HL-60 (cell line): ENCODE measurements at places on chromosomes 6 and 20.

- DNase-seq = no peak
Observed at GRCh38 chr6:47476781-47477496, 650 bp upstream of the CD2AP start.

GRCh38 chr6:55088902-55089301 lies 85.4 kb upstream of the HCRTR2 start:
- DNase-seq = no peak

GRCh38 chr20:9354579-9354978 lies 159.8 kb upstream of the LAMP5 start:
- no peak for DNase-seq

DNA sequence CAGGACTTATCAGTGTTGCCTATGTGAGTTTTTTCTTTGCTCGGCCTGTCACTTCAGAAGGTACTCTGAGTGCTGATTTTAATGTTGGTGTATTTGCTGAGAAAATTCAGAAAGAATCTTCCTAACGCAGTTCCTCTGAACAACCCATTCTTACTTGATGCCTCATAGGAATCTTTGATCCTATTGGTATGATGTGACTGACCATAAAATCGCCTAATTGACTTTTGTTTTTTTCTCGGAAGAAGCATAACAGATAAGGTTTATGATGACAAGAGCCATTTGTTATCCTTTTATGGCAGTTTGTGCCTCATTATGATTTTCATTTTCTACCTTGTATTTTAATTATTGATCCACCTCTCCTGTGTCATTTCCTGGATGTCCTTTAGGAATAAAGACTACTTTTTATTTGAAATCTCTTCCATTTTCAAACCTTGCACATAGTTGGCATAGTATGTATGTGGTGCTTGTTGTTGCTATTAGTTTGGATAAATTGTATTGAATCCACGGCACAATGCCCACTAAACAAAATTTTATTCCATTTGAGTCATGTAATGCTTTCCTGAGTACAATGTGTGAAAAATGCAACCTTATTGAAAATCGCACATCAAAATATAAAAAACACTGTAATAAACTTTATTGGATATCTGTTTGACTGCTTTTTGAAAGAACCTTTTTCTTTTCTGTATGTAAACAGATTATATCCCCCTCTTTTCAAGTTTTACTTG lies 37.3 kb downstream of the LRRC1 start:
- no peak for DNase-seq

GRCh38 chr6:15553031-15553430 lies 109.8 kb downstream of the DTNBP1 start:
- DNase-seq = no peak

DNA sequence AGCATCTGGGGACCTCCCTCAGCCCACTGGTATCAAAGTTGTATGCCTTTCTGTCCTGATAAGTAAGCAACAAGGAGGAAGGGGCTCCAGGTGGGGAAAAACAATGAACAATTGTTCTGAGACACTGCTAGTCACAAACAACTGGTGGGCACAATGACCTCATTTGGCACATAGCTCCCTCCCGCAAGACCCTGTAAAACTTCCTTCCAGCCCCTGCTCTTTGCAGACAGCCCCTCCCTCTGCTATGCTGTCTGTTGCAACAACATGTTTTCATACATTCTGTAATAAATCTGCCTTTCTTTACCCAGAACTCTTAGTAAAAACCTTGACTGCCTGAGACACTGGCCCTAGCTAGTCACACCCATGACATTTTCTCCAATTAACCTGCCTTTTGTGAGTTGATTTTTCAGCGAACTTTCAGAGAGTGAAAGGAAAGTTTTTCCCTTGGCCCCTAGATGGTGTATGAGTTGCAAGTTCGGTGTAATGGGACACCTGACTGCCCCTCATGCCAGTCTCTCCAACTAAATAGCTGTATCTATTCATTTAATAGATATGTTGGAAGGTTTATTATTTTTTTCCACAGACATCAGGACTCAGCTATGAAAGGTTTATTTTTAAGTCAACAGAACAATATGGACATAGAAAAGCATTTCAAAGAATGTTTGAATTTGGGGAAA lies 142.3 kb upstream of the SLC22A16 start:
- no peak for DNase-seq

- peak; percentile 34 for DNase-seq
Observed at GRCh38 chr6:33297406-33297955, 1.3 kb downstream of the RGL2 start.

DNA sequence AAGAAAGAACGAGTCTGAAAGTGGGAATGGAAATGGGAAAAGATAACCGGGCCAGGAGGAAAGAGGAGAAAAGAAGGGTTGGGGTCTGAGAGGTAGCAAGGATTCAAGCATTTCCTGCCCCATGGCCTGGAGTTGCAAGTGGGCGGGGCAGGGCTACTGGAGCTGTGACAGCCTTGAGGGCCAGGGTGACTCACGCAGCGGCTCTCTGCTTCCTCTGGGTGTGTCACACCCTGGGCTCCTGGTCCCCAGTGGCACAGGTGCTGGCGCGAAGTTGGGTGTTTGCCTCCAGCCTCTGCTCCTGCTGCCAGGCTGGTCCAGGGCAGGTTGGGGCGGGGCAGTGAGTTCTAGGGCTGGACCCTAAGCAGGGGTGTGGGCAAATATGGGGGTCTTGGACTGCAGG lies 3.3 kb upstream of the ULBP3 start:
- DNase-seq = no peak

DNA sequence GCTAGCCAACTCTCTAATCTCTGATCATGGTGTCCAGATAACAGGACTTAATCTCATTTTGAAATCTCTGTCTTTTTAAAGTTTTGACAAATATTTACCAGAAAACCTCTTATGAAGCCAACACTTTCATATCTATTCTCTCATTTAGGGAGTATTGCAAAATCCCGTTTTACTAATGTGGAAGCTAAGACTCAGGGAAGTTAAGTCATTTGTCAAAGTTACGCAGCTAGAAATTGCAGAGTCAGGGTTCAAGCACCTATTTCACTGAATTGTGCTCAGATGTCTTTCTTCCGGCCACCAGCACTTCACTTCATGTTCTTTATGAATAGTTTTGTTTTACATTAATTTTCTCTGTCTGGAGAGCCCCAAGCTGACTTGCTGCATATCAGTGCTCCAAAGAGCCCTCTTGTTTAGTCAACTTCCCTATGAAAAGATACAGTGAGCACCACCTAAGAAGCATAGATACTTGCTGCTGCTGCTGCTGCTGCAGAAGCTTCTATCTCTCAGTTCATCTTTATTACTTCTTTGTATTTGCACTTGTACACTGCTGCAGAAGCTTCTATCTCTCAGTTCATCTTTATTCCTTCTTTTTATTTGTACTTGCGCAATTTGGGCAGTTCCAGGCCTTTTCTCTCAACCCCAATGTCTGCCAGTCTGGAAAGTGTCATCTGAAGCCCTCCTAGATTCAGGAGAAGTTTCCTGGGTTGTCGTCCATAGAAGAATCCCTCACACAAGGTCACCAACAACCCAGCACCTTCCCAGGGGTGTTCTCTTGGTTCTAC lies 329.7 kb downstream of the MAFB start:
- no peak for DNase-seq

DNA sequence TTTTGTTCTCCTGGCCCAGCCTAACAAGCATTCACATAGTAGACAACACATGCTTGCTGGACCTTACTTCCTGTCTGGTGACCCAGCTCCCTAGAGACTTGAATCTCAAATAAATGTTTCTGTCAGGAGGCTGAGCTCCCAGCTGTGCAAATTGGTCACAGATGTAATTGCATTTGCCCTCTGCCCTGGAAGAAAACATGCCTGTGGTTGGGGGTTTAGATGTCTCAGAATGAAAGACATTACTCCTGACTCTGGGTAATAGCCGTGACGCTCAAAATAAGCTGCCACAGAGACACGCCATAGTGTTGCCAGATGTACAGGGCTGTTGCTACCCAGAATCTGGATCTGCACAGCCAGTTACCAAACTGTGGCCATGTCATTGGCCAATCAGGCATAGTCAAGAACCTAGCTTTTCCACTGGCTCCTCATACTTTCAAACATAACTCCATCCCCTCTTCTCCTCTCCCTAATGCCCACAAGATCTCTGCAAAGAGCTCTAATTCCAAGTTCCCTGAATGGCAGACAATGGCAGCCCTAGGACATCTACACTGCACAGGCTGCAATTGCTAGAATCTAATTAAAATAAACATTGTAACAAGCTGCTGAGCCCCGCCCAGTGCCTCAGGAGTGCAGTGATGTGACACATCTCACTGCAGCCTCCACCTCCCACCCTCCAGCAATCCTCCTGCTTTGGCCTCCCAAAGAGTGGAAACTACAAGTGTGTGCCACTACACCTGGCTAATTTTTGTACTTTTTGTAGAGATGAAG lies 32.8 kb upstream of the GMPR start:
- DNase-seq = no peak

DNA sequence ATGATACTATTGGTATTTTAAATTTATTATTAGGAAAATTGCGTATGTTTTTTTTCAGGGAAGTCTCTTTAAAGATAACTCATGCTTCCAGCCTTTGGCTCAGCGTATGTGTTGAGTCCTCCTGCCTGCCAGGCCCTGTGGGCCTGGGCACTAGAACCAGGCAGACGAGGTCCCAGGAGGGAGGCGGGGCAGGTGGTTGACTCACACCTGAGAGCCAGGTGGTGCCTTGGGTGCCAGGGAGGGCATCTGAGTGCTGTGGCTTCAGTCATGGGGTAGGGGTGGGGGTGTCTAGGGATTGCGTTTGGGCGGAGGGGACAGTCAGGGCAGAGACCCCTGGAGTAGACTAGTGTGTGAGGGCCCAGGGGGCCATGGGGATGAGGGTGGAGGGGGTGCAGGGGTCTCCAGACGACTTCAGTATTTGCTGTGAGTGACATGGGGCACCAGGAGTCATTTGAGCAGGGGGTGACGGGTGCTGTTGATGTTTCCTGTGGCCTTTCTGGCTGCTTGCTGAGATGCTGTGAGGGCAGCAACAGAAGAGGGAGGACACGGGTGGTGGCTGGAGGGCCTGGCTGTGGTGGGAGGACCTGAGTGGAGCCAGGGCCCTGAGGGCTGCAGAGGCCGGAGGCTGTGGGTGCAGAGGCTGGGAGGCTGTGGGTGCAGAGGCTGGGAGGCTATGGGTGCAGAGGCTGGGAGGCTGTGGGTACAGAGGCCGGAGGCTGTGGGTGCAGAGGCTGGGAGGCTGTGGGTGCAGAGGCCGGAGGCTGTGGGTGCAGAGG lies 14.8 kb upstream of the ADRM1 start:
- no peak for DNase-seq

DNA sequence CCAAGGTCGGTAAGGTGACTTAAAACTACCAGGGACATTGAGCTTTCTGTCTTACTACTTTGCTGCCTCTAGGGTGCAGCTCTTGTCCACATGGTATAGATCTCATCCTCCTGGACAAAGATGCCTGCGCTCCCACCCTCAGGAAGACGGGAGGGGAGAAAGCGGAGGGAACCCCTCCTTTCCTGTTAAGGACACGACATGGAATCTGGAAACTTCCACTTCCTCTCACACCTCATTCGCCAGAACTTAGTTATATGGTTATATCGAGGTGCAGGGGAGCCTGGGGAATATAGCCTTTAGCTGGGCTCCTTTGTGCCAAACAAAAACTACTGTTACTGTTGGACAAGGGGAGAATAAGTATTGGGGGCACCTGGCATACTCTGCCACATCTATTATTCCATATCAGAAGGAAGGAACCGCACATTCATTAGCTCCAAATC lies 224.3 kb upstream of the TSHZ2 start:
- DNase-seq = no peak

DNA sequence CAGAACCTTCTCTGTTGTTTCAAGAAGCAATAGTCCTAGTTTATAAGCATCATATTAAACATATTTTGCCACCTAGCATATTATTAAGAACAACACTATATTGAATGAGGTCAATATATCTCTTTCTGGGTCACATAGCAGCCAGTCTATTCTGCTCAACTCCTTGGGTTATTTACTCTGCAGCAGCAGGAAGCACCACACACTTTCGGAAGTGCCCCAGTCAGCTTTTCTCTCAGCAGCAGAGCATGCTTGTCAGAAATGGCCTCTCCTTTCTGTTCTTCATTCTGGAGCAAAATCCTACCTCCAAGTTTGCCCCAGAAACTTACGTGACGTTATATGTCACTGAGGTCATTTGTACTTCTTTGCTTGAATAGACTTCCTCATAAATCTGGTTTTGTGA lies 22.7 kb downstream of the CFAP206 start:
- no peak for DNase-seq

- DNase-seq = no peak
Observed at GRCh38 chr20:1341561-1342265, 12.8 kb upstream of the SDCBP2 start.

- DNase-seq = no peak
Observed at GRCh38 chr20:1930165-1930564, 35.0 kb downstream of the SIRPA start.

- peak; percentile 27 for DNase-seq
Observed at GRCh38 chr6:30562470-30563425, 5.7 kb downstream of the PRR3 start.

DNA sequence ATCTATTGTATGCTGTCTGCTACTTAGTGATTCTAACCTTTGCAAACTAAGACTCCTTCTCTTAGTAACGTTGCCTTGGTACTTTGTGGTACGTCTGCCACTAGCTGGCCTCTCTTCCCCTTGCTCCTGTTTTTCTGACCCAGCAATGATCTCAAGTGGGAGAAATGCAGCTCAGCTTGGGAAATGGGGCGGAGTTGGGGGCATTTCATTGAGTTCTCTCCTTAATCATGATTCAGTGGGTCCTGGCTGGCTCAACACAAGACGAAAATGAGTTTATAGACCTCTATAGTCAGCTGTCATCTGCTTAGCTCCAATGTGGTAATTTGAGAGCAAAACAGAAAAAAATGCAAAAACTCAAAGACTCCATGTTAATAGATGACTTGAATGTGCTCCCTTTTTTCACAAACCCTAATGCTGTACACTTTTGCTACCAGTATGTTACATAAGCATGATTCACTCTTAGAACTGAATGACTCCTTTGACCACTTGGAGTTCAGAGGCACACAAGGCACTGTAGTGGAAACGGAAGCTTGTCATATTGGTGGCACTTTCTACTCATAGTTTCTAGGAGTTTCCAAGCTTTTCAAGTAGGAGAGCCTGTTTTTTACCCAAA lies 55.3 kb upstream of the SOX4 start:
- DNase-seq = no peak

DNA sequence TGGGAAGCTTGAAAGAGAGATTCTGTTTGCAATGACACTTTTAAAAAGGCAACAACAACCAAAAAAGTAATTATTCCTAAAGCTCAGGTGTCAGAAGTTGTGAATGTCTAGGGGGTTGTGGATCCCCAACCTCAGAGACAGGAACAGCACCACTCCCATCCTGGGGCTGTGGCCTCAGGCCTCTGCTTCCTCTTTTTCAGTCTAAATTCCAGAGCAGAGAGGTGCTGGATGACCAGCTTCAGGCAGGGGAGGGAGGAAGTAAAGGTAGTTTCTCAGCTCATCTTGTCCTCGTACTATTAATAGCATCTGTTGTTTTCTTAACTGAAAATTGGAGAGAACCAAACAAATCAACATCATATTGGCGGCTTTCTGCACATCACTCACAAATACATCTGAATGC lies 8.3 kb downstream of the NT5E start:
- peak; percentile 25 for DNase-seq

GRCh38 chr6:151241853-151242252 lies 2.1 kb downstream of the AKAP12 start:
- no peak for DNase-seq

GRCh38 chr20:20549267-20549612 lies 163.2 kb downstream of the RALGAPA2 start:
- DNase-seq = no peak
